ENCODE measurements at places on chromosomes 1 and 21. TPM values are rescaled to one million over a fixed set of nuclear protein-coding genes. Genes with fewer than 3 reads are reported as not detected.

The TPRG1L gene
- polyA plus RNA-seq: 33.9 TPM

The TOMM40L gene
- 26.4 TPM for polyA plus RNA-seq

The ZNF593OS gene
- polyA plus RNA-seq: 0.16 TPM

The FCRL1 gene
- polyA plus RNA-seq: 0.03 TPM

The RPE65 gene
- not detected for polyA plus RNA-seq

The AQP10 gene
- polyA plus RNA-seq: not detected

The GJA8 gene
- not detected for polyA plus RNA-seq

The ABCA4 gene
- 0.04 TPM for polyA plus RNA-seq

The ZBTB37 gene
- 2.9 TPM for polyA plus RNA-seq

The SPRR2G gene
- not detected for polyA plus RNA-seq

DNA sequence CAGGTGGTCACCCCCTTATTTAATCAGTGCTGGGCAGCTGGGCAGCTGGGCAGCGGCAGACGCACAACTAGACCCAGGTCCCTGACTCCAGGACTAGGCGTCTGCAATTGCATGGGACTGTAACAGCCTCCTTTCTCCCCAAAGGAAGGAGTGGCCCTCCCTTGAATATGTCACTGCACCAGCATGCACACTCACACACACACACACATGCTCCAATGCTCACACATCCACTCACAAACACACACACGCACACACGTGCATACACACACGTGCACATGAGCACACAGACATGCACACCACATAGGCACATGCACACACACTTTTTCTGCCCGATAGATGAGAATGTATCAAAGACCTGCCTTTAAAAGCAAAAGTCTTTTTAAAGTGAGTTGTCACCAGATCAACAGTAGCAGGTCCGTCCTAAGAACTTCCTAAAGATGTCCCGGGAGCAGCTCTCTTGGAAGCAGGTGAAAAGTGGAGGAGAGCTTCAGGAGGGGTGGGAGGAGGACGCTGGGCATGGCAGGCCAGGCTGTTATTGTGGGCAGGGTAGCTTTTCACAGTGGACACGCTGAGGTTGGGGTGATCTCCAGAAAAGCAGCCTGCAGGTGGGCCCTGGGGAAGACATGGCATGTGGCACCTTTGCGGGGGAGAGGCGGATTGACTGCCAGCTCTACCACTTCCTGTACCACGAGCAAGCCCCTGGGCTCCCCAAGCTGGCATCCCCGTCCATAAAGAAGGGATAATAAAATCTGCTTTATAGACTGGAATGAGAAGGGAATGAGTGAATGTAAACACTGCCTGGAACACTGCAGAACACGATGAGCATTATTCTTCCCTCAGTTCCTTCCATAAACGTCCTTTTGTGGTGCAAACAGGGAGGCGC is 1.7 kb downstream of the PDE9A start:
- no peaks in the 10 kb centered on the region for H3K27me3 ChIP-seq
- H3K4me3 ChIP-seq: peak overlapping the region; percentile 66
- no peaks in the 10 kb centered on the region for H3K36me3 ChIP-seq
- no peak for DNase-seq
- no peak overlapping the region for H3K27ac ChIP-seq
- H3K4me1 ChIP-seq: peaks cover 6% of the 10 kb centered on the region

GRCh38 chr21:25081096-25081495 is 526.2 kb downstream of the MRPL39 start:
- H3K27me3 ChIP-seq: no peaks in the 10 kb centered on the region
- H3K4me3 ChIP-seq: no peak overlapping the region
- DNase-seq: no peak
- H3K4me1 ChIP-seq: no peaks in the 10 kb centered on the region

DNA sequence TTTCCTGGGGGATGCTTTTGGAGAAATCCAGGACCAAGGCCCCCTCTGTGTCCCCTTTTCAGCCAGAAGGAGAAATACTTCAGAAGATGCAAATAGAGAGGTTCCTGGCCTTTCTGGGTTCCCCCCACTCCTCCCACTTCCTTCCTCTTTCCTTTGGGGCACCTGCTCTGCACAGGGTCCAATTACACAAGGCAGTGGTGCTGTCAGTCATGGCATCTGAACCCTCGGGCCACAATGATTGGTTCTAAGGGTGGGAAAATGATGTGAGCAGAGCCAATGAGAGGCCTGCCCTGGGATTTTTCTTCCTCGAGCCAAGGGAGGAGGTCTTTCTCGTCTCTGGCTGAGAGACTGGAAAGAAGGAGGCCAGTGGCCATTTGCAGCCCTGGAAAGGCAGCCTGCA is 282.2 kb downstream of the NPHP4 start:
- no peaks in the 10 kb centered on the region for H3K36me3 ChIP-seq
- no peaks in the 10 kb centered on the region for H3K4me1 ChIP-seq

- peak overlapping the region; percentile 65 for H3K4me3 ChIP-seq
- no peaks in the 10 kb centered on the region for H3K4me1 ChIP-seq
- peaks cover 8% of the 10 kb centered on the region for H3K27me3 ChIP-seq
- no peaks in the 10 kb centered on the region for H3K36me3 ChIP-seq
These were observed 1.1 kb upstream of the IGSF9 start for GRCh38 chr1:159946242-159947187.

- H3K27ac ChIP-seq: no peak overlapping the region
- H3K36me3 ChIP-seq: no peaks in the 10 kb centered on the region
- H3K4me1 ChIP-seq: no peaks in the 10 kb centered on the region
- no peak overlapping the region for H3K4me3 ChIP-seq
- no peaks in the 10 kb centered on the region for H3K27me3 ChIP-seq
These were observed 10.5 kb downstream of the DNAH14 start for GRCh38 chr1:224939844-224940425.

- H3K4me3 ChIP-seq: no peak overlapping the region
- H3K27ac ChIP-seq: peak overlapping the region; percentile 32
- no peaks in the 10 kb centered on the region for H3K27me3 ChIP-seq
- no peaks in the 10 kb centered on the region for H3K36me3 ChIP-seq
- peaks cover 15% of the 10 kb centered on the region for H3K4me1 ChIP-seq
- peak; percentile 82 for DNase-seq
These were observed 32.2 kb upstream of the EPB41 start for GRCh38 chr1:28882009-28882628.

DNA sequence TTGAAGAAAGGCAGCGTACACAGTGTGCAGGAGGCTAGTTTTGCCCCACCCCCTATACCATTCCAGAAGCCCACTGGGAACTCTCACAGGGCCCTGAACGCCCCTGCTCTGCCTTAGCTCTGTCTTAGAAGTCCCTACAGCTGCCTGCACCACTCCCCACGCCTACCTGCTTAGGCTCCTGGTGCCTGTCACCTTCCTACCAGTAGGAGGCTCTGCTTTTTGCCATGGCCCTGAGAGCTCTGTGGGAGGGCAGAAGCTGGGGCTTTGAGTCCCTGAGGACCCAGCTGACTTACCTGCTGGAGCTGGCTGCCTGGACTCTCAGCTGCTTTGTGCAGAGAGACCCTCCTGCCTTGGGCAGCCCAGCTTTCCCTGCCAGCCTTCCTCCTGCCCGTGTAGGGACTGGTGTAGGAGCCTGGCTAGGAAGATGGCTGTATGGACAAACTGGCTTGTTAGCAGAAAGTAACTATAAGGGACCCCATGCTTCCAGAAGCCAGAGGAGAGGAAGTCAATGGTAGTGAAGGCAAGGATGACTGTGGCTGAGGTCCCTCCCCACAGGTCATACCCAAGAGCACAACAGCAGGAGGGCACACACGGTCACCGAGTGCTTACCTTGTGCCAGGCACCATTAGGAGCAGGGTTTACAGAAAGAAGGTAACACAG is 9.8 kb upstream of the CELSR2 start:
- no peaks in the 10 kb centered on the region for H3K27me3 ChIP-seq
- DNase-seq: no peak
- H3K27ac ChIP-seq: no peak overlapping the region
- H3K36me3 ChIP-seq: peaks cover 54% of the 10 kb centered on the region
- H3K4me1 ChIP-seq: peaks cover 30% of the 10 kb centered on the region
- no peak overlapping the region for H3K4me3 ChIP-seq

GRCh38 chr1:93496520-93496919 is 48.6 kb downstream of the FNBP1L start:
- DNase-seq: no peak
- no peaks in the 10 kb centered on the region for H3K4me1 ChIP-seq
- no peak overlapping the region for H3K4me3 ChIP-seq
- no peaks in the 10 kb centered on the region for H3K36me3 ChIP-seq
- no peaks in the 10 kb centered on the region for H3K27me3 ChIP-seq
- H3K27ac ChIP-seq: no peak overlapping the region

GRCh38 chr1:203797948-203798655 is 2.7 kb downstream of the ZBED6 start:
- H3K4me1 ChIP-seq: peaks cover 62% of the 10 kb centered on the region
- no peaks in the 10 kb centered on the region for H3K27me3 ChIP-seq
- peak overlapping the region; percentile 85 for H3K4me3 ChIP-seq
- DNase-seq: no peak

GRCh38 chr1:16926491-16927073 is 4.9 kb downstream of the CROCC start:
- H3K27me3 ChIP-seq: no peaks in the 10 kb centered on the region
- no peak overlapping the region for H3K4me3 ChIP-seq
- no peak for DNase-seq
- no peak overlapping the region for H3K27ac ChIP-seq

- H3K4me3 ChIP-seq: no peak overlapping the region
- no peak overlapping the region for H3K27ac ChIP-seq
- no peak for DNase-seq
- H3K36me3 ChIP-seq: peaks cover 62% of the 10 kb centered on the region
- no peaks in the 10 kb centered on the region for H3K27me3 ChIP-seq
- H3K4me1 ChIP-seq: peaks cover 16% of the 10 kb centered on the region
These were observed 165.9 kb downstream of the TGFBR3 start for GRCh38 chr1:91720044-91720443.

DNA sequence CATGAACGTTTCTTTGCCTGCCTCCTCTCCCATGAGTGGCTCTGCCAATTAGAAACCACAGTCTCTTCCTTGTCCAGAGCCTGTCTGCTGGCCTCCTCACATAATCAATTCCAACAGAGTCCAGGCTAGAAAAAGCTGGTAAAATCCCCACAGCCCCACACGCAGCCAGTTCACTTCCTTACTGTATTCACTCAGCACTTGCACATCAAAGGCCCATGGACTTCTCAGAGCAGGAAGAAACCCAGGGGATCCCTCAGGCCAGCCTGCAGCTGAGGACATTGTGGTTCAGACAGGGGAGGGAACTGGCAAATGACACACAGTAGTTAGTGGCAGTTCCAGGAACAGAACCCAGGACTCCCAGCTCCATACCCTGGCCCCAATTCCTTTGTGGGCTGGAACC is 171.6 kb upstream of the EDN2 start:
- H3K27ac ChIP-seq: no peak overlapping the region
- H3K4me3 ChIP-seq: no peak overlapping the region
- peaks cover 3% of the 10 kb centered on the region for H3K4me1 ChIP-seq
- no peak for DNase-seq

- DNase-seq: no peak
- no peaks in the 10 kb centered on the region for H3K4me1 ChIP-seq
- no peaks in the 10 kb centered on the region for H3K27me3 ChIP-seq
- no peak overlapping the region for H3K4me3 ChIP-seq
- no peaks in the 10 kb centered on the region for H3K36me3 ChIP-seq
These were observed 274.1 kb downstream of the RRAGC start for GRCh38 chr1:38585460-38585859.

DNA sequence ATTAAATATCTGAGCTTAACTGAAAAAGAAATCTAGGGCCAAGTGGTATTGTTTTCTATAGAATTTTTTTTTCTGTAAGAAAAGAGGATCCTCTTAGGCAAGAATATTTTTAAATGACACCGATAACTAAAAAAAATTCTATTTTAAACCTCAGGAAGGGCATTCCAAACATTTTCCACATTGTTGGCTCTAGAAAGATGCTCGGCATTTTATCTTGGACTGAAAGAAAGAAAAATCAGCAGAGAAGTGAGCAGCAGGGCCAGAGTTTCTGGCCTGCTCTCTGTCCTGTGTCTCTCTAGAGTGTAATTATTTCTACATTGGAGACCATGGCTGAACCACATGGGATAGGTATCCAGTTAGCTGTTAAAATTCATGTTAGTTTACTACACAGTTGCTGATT is 192.5 kb upstream of the GREM2 start:
- no peaks in the 10 kb centered on the region for H3K4me1 ChIP-seq
- H3K4me3 ChIP-seq: no peak overlapping the region
- no peaks in the 10 kb centered on the region for H3K27me3 ChIP-seq
- H3K36me3 ChIP-seq: no peaks in the 10 kb centered on the region

DNA sequence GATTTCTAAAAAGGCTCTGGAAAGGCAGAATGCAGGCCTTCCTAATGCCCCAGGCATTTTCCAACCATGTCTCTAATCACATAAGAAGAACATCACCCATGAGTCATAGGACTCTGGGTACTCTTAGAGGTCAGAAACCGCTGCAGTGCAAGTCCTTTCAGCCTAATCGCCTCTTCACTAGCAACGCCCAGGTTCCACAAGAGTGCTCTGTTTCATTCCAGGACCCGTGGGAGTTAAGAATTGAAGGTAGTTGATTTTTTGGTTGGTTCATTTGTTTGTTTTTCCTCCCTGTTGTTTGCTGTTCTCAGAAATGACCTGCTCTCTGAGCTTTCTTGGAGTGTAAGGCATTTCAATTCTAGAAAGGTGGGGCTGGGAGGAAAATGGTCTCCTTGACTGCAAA is 123.2 kb downstream of the NR5A2 start:
- no peak overlapping the region for H3K27ac ChIP-seq
- no peaks in the 10 kb centered on the region for H3K27me3 ChIP-seq
- DNase-seq: no peak
- no peak overlapping the region for H3K4me3 ChIP-seq
- H3K36me3 ChIP-seq: no peaks in the 10 kb centered on the region

DNA sequence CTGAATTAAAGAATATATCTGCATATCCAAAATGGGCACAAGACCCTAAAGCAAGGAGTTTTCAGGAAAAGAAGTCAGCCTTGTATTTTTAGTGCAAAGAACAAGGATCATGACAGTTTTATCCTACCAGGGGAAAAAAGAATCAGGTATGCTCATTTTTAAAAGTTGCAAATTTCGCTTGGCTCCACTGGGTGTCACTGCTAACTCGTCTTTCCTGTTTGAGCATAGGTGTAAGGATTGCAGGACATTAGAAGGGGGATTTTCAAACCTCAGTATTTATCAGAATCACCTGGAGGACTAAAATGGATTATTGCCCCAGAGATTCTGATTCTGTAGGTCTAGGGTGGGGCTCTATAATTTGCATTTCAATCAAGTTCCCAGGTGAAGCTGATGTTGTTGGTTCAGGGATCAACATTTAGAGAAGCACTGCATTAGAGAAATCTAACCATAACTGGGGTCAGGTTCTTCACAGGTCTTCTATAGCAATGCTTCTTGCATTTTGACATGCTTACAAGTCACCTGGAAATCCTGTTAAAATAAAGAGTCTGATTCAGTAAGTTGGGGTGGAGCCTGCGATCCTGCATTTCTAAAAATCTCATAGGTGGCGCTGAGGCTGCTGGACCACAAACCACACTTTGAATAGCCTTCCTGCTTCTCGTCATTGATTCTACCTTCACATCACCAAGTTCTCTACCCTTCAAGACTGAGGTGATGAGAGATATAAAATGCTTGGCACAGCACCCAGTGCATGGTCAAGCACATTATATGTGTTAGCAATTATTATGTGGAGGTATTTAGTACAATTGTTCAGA is 39.6 kb downstream of the NUF2 start:
- H3K27ac ChIP-seq: no peak overlapping the region
- DNase-seq: no peak
- H3K27me3 ChIP-seq: no peaks in the 10 kb centered on the region
- H3K4me1 ChIP-seq: no peaks in the 10 kb centered on the region

Measured in psoas muscle (tissue), 8 donors.